ENCODE measurements at places on chromosomes 6 and 20.

GRCh38 chr6:337805-338368 lies 45.6 kb downstream of the DUSP22 start:
- DNase-seq = no peak

GRCh38 chr6:160272707-160273106 lies 14.1 kb upstream of the SLC22A2 start:
- no peak for DNase-seq

GRCh38 chr6:37551867-37552266 lies 52.2 kb upstream of the CCDC167 start:
- no peak for DNase-seq

GRCh38 chr6:27248783-27249182 lies 1.3 kb downstream of the PRSS16 start:
- DNase-seq = no peak

- no peak for DNase-seq
Measured at GRCh38 chr20:17580895-17581294, 11.0 kb downstream of the DSTN start.

- DNase-seq = no peak
Measured at GRCh38 chr20:24491041-24491756, 21.8 kb downstream of the SYNDIG1 start.

- DNase-seq = no peak
Measured at GRCh38 chr20:3307078-3307477, 68.1 kb upstream of the SLC4A11 start.

DNA sequence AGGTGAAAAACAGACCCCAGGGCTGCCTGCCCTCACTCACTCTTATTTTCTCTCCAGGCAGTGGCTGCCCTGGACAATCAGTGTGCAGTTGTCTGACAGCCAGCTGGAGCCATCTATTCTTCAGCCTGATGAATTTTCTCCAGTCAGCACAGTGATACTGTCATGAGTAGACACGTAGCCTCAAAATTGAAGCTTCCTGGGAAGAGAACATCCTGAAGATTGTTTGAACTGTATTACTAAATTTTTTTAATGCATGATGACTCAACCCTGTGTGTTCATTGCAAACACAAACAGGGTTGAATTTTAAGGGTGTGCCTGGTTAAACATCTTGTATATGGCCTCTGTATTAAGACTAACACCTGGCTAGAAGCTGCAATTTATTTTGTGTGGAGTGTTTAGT lies 49.8 kb upstream of the STXBP5 start:
- DNase-seq = no peak

DNA sequence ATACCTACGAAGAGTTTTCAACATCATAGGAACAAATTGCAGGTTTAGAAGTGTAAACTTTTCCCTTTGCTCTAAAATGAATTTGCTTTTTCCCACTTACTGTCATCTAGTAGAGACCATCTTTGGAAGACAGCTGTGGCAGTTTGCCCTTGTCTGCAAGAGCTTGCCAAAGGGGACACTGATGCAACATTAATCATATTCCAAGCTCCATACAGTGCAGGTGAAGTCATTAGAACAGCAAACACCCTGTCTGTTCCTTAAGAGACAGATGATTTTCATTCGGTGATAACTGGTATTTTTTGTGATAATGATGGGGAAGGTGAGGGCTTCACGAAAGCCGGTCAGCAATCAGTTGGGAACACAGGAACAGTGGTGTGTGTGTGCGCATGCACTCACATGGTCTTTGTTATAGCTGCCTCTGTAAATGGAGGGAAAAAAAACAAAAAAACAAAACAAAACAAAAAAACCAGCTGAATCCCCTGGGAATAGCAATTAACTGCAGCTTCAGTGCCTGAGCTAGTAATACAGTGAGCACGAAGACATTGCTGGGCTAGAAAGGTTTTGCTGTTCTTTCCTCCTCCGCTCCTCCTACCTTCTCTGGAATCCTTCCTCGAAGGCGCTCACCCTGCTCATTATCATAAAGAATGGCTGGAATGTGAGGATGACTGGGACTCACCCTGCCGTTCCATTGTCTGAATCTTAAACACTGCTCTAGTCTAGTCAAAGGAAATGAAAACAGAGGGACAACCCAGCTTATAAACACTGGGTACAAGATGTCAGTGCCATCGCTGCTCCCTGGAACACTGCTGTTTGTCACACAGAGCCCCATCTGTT lies 35.2 kb upstream of the KIF13A start:
- no peak for DNase-seq

GRCh38 chr6:4055420-4056041 lies 23.4 kb downstream of the FAM217A start:
- DNase-seq = no peak

DNA sequence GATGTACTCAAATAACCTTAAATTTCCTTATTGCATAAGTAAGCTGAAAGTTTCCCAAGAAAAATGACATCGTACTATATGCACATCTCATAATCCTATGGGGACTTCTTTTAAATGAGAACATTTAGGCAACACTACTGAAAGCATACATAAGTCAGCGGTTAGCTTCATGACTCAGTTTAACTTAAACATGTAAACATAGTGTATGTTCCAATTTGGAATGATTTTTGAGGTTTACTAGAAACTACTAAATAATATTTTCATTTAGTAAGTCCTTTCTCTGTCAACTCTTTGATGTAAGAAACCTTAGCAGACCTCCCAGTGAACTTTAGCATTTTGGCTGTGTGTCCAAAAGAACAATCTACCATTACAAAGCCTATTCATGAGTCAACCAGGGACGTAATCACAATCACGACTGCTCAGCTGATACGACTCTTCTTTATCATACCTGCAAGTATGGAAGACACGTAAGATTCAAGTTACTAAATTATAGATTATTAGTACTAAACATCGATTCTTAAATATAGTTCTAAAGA lies 19.3 kb downstream of the HIVEP2 start:
- DNase-seq = no peak

DNA sequence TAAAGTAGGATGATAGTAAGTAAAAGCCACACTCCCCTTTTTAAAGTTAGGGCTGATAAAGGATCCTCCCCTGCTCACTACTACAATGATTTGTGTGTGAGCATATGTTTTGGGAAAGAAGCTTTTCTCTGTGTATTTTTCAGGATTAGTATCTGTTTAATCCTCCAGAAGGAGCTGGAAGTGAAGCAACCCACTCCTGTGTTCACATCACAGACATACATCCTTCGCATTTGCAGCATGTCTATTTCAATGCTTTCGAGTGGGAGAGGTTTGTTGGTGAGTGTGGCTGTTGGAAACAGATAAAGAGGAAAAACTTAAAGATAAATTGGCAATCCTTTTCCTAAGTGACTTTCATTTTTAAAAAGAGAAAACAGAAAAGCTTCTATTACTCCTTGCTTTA lies 31.6 kb upstream of the RGS17 start:
- no peak for DNase-seq

GRCh38 chr6:143581835-143582480 lies 70.4 kb upstream of the FUCA2 start:
- DNase-seq = no peak

- DNase-seq = no peak
Measured at GRCh38 chr6:45472382-45472781, 94.6 kb upstream of the SUPT3H start.

GRCh38 chr6:12648171-12648570 lies 68.4 kb upstream of the PHACTR1 start:
- no peak for DNase-seq

DNA sequence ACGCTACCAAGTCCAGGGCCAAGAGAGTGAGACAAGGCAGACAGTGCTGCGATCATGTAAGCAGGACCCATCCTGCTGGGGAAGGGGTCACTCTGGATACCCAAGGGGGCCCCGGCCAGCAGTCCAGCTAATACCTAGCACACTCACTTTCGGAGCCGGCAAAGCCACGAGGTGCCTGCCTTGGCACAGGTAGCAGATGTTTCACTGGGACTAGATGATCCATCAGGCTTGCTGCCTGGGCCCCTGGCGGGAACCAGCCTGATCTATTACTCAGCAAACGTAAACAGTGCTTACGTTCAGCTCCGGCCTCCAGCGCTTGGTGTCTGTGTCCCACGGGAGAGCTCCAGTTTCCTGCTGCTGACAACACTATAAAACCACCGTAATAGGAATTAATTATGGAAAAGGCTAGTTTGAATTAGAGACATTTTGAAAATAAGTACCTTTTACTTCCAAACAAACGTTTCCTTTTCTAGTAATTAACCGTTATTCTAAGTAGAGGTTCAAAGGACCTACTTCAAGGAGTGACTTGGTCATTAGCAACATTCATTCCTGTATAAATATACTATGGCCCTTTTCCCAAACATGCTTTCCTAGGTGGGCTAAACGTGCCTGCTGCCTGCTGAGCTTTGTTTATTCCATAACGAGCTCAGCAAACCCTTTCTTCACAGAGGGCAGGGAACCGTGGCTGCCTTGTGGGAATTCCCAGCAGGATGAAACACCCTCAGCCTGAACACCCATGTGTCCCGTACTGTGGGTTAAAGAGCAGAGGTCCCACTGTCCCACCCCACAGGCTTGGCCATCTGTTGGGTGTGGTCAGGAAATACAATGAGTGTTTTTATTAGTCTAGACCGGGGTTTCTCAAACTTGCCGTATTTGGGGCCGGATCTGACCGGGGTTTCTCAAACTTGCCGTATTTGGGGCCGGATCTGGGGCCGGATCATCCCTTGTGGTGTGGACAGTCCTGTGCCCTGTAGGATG lies 18.4 kb downstream of the SLC22A23 start:
- DNase-seq = no peak
